Spleen (tissue), 13 donors: ENCODE measurements at places on chromosomes 5 and 9. TPM values are rescaled to one million over a fixed set of nuclear protein-coding genes. Genes with fewer than 3 reads are reported as not detected.

DNA sequence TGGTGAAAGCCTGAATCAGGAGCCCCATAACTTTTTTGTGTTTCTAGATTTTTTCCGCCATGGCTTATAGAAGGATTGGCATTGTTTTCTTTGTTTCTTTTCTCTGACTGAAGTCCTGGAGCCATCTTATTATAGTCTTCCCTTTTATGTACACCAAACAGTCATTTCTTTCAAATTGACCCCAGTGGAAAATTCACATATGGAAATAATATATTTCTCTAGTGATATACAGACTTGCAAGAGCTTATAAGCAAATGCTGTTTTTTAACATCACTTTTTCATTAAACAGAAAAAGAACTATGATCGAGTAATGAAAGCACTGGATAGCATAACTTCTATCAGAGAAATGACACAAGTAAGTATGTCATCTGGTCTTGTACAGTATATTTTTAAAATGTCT is 155.6 kb downstream of the PARP8 start:
- no peak for DNase-seq

- DNase-seq, result no peak
Observed at GRCh38 chr5:176608937-176609723, 826 bp downstream of the GPRIN1 start.

DNA sequence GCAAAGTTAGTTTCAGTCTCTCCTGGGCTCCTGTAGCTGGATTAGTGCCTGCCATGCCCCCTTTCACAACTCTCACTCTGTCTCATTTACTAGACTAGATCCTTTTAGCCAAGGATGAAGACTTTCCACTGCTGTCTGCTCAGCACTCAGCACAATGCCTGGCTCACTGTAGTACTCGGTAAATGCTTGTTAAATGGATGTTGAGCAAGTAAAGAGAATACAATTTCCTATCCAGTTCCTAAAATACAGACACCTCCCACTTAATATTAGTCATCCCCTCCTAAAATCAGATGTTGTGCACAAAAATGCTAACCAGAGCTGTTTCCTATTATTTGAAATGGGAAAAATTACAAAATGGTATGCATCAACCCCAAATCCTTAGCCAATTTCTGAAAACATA is 195.8 kb downstream of the SREK1 start:
- DNase-seq, result no peak

ECM2 gene
- 0.34 TPM for total RNA-seq

SOWAHA gene
- not detected for total RNA-seq

- DNase-seq, result no peak
Observed at GRCh38 chr5:177142098-177142611, 8.6 kb downstream of the NSD1 start.

FCN2 gene
- total RNA-seq, result 2.0 TPM

GRCh38 chr9:2913026-2913425 is 69.1 kb upstream of the PUM3 start:
- DNase-seq, result no peak

DNA sequence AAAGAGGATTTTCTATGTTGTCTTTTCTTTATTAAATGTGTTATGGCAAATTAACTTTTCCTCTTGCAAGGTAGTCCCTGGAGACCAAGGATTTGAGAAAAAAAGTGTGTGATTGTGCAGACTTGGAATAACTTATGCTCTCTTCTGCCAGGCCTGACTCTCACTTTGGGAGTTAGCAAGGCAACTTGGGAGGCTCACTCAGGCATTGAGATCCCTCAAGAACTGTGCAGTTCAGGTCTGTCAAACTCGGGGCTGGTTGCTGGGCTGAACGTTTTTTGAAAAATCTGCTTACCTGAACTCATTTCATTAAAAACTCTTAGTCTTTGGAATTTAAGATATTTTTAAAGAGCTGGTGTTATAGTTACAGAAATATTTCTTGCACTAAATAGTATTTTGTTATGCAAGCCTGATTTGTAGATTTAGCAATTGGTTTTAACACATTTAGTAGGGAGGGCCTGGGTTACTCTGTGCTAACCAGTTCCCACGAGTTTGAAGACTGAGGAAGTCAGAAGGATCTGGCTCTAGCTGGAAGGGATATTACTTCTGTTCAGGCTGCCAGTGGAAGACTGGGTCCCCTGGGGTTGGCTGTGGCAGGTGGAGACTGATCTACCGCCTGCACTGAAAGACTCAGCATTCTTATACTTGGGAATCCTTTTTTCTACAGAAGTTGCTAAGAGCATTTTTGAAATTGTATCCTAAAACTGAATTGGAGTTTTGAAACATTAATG is 150.4 kb upstream of the PCSK5 start:
- no peak for DNase-seq

DNA sequence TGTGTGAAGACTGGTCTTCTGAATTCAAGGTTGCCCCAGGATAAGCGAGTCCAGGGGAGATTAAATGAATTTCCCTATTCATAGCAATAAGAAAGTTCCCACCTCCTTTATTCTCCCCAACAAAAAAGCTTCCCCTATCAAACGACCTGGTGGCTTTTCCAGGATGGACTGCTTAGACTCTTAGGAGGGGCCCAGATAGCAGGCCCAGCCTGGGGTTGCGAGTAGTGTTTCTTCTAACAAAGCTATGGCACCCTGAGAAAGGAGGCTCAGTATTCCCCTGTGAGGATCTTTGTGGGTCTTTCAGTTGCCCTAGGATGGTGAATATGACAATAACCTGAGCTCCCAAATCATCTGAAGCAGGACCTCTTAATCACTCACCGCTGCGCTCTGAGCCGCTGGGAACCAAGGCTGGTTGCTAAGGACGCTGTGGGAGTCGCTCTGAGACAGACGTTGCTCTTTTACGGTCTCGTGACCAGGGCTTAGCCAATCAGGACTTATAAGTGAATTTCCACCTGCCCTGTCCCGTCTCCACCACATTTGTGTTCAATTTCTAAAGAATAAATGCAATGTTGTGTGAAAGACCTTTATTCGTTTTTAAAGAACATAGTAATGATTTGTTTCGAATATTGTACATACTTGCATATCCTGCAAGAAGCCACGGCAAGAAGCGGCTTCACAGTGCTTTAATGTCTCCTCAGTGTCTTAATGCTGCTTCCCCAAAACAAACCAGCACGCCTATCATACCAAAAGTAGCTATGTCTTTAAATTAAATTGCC is at the start of gene TMEM232:
TSS of gene TMEM232 (minus strand) at position 423 of the 776 bp plus-strand sequence. CDS start 59,319 bp downstream, outside the sequence.
- peak; percentile 86 for DNase-seq

DNA sequence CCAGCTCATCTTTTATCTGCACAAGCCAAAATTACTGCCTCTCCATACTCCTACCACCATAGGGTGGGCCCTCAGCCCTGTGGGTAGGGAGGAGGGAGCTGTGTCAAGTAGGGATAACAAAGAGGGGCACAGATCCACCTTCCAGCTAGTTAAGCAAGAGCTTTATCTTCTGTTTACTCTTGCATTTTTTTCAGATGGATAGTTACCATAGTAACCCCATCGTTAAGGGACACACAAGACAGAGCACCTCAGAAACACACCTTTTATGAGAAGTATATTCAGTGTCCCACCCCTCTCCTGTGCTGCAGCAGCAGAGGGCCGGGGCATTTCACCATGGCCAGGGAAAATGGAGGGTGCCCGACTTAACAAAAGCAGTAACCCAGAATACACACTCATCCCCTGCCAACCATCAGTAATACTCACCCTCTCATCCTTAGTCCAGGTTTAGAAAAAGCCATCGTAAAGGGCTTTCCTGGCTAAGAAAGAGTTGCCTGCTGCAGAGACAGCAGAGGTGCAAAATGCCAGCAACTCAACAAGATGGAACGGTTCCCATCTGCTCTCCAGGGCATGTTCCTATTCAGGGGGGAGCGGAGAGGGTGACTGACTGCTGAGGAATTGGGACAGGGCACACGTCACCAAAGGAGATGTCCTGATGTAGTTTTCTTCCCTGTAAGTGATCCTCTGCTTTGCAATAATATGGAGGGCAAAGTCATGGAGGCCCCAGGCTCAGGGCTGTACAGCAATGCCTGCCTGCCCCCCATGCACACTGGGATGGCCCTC is 25.1 kb downstream of the MACROH2A1 start:
- DNase-seq, result peak; percentile 29

DNA sequence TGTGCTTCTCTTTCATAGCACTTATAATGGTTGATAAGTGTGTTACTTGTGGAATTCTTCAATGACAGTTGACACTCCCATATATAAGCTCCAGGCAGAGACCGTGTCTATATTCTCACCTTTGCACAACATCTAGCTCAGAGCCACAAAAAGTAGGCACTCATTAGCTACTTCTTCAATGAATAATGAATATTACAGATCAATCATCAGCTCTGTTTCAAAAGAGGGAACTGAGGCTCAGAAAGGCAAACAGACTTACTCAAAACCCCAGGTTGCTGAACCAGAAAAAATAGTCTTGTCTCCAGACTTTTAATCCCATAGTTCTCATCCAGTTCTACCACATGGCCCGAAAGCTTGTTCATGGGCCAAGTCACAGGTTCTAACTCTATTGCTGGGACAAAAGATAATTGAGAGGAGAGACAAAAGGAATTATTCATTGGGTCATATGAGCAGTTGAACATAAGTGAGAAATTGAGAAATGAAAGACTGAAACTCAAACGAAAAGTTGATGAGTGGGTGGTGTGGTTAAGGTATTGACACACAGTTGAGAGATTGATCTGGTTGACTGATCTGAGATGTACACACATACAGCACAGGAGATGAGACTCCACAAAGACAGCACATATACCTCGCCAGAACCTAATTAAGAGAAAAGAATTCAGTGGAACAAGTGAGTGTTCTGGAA is 381.6 kb downstream of the EFNA5 start:
- no peak for DNase-seq

- DNase-seq, result no peak
Observed at GRCh38 chr5:34580983-34581382, 75.1 kb upstream of the RAI14 start.

- DNase-seq, result no peak
Observed at GRCh38 chr5:14115323-14115895, 27.7 kb upstream of the TRIO start.

DNA sequence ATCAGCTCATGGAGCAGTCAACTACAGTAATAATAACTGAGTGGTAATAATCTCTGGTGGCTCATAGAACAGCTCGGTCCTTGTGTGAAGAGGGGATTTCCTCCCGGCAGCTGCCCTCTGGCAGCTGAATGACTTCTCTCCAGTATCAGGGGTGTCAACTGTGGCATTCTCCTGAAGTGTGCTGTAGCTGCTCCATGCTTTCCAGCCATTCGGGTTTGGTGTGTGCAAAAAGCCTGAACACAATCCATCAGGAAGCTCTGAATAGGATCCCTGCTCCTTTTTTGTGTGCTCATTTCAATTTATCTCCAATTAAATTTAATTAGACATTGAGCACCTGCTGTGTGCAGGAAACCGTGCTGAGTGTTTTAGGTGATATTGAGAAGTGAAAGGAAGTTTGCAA is 59.8 kb upstream of the BARX1 start:
- DNase-seq, result no peak

GRCh38 chr9:112308588-112308987 is 24.8 kb downstream of the PTBP3 start:
- DNase-seq, result no peak

PCDHA10 gene
- 0.60 TPM for total RNA-seq

DNA sequence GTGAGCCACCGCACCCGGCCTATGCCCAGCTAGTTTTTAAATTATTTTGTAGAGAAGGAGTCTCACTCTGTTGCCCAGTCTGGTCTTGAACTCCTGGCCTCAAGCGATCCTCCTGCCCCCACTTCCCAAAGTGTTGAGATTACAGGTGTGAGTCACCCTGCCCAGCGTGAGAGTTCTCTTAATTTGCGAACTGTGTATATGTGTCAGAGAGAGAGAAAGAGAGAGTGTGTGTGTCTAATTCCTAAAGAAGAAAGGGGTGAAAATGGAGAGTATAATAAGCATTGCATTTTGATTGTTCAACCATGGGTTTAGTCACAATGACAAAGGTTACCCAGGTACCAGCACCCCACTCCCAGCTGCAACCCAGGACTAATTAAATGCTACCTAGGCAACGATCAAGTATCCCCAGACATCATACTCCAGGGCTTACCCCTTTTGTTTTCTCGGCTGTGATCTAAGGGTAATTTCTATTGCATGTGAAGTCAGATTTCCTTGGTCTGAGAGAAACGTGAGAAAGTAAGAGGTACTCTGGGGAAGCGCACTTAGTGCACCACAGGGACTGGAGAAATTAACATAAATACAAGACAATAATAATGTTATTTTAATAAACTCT is 16.6 kb downstream of the MAP1B start:
- no peak for DNase-seq

LECT2 gene
- total RNA-seq, result not detected

LCNL1 gene
- total RNA-seq, result 3.3 TPM

DNA sequence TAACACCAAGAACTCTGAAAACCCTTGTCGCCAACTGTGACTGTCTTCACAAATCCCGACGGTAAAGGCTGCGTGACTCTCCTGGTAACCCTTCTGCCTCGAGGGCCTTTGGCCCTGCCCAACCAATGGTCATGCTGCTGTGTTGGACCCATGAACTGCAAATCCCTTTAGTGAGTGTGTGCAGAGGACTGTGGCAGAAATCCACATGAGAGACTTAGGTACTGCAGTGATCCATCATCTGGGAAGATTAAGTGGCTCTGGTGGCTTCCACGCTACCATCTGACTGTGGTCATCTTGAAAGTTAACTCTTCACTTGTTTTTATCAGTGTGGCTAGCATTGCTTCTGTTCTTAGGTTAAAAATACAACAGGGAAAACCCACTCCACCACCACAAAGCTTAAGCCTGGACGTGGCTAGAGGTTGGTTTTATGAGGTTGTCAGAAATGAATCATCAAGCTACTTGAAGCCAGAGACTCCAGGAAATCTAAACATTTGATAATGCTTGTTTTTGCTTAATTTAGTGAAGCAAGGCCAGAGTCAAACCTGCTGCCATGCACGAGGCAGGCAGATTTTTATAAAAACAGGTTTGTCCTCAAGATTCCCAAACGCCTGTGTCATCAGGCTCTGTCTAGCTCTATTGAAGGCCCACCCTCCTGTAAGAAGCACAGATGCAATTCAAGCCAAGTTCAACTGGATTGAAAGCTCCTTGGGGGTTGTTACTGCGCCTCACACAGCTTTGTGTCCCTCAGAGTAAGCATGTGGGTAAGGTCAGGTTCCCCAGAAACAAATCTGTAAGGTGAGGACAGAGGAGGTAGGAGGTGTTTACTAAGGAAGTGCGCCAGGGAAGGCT is 52.7 kb upstream of the ERCC6L2 start:
- no peak for DNase-seq

CENPP gene
- total RNA-seq, result 5.4 TPM

DNA sequence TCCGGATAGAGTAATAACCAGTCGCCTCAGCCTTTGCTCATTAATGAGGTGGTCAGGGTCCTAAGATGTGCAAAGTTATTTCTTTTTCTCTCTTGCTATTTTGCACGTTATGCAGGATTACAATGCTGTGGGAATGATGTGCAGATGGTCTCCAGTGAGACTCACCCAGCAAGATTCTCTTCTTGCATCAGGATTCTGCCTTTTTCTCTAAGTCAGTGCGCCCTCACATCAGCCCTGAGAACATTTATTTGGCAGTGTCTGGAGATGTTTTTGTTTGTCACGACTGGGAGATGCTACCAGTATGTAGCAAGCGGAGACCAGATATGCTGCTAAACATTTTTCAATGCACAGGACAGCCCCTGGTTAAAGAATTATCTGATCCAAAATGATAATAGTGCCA is 280.3 kb upstream of the WWC1 start:
- DNase-seq, result no peak

- DNase-seq, result no peak
Observed at GRCh38 chr5:122165559-122166078, 36.3 kb downstream of the ZNF474 start.
